Stimulated activated CD4-positive, alpha-beta T cell treated with anti-CD3 and anti-CD28 coated beads, TNF-alpha, amount 100 ng/mL, for 4 hours (primary cell): ENCODE measurements at places on chromosomes 4 and X.

DNA sequence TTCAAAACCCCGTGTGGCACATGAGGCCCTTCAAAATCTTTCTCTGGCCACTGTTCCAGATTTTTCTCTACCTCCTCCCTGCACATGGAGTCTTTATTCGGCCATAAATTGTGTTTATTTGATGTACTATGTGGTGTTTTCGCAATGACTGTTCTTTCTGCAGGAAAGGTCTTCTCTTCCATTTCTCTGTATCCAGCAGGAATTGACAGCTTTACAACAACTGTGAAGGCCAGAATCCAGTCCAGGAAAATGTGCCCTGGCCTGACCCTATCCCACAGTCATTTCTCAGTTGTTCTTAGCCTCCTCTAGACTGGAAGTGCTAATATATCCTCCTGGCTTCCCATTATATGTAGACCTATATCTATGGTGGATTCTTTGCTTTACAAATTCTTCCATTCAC is 191.4 kb downstream of the COL25A1 start:
- DNase-seq: no peak

GRCh38 chr4:30094887-30095286 is 625.3 kb upstream of the PCDH7 start:
- DNase-seq: no peak

DNA sequence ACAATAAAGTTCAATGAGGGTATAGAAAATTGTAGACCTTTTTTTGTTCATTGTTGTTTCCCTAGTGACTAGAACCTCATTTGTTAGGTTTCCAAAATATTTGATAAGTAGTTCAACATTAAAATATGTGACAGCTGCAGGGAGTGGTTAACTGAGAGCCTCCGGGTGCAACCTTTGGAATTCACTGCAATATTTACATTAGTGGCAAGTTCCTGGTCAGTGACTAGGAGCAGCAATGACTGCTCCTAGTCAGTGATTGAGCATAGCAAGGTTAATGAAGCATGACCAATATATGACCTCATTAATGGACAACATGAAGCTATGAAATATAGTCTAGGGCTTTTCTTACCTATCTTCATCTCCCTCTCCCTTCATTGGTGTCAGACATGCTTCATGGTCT is 65.8 kb upstream of the FAM47A start:
- no peak for DNase-seq

- no peak for DNase-seq
Measured at GRCh38 chr4:53640576-53641453, 49.5 kb upstream of the LNX1 start.

GRCh38 chrX:5857232-5857631 is 371.4 kb downstream of the NLGN4X start:
- no peak for DNase-seq

DNA sequence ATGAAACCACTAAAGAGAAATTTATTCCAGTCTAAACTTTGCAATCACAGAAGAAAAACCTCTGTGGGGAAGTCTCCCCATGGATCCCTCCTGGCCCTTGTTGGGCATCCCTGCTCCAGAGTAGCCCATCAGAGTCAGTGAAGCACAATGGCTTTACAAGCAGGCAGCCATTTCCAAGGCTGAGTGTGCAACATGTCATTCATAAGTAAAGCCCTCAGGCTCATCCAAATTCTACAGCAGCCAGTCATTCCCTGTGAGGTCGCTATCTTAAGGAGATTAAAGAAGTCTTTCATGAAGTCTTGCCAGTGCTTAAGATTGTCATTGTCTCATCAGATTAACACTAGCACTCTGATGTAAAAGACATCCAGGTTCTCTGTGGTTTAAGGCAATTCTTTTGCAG is 17.0 kb upstream of the MAPK10 start:
- DNase-seq: no peak

DNA sequence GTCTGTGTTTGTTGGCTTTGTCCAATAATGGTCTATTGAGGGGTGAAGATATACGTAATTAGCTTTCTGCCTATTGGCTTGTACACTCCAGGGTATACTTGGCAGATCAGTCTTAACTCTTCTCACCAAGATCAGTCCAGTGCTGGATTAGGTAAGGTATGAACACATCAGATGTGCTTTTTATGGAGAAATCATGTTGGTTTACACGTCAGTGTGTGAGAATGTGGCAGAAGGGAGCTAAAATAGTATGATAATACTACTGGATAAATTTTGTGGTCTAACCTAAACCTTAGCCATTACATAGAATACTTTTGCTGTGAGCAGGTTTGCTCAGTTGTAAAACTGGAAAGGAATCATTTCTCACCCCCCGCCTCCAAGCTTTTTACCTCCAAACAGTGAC is 4.2 kb downstream of the PDHA1 start:
- no peak for DNase-seq

GRCh38 chr4:101156619-101157310 is 190.6 kb downstream of the PPP3CA start:
- DNase-seq: no peak

DNA sequence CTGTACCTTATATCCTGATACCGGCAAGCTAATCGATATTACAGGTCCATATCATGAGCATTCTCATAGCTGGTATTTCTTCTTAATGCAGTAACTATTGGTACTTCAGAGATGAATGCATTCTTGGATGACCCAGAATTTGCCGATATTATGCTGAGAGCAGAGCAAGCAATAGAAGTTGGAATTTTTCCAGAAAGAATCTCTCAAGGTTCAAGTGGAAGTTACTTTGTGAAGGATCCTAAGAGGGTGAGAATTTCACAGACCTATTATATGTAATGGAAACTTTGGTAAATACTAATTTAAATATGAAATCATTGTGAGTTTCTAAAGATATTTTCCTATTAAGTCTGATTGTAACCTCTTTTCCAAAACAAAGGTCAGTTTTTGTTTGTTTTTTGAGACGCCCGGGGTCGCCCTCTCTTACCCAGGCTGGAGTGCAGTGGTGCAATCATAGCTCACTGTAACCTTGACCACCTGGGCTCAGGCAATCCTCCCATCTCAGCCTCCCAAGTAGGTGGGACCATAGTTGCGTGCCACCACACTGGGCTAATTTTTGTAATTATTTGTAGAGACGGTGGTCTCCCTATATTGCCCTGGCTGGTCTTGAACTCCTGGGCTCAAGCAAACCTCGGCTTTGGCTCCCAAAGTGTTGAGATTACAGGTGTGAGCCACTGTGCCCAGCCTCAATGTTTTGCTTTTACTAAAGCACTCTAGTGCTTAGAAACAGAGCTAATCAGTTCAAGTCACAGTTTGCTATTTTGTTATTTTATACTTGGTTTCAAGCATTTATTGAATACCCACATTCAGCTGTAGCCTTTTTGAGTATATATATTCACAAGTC is 18.6 kb downstream of the PI4K2B start:
- no peak for DNase-seq

DNA sequence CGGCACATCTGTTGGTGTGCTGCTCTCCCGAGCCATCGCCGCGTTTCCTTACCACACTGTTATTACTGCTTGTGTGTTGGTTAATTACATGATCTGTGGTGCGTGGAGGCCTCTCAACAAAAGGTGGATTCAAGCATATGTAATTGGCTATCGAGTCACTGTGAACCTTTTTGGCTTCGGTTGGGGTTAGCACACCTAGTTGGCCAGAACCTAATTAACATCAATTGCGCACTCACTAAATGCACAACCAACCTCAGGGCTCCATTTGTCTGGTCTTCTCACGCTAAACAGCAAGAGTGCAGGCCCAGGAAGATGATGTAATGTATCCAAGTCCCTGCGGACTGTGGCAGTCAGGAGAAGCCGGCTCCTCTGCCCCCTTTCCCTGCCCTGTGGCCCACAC is 17.4 kb downstream of the ENPP6 start:
- DNase-seq: no peak

DNA sequence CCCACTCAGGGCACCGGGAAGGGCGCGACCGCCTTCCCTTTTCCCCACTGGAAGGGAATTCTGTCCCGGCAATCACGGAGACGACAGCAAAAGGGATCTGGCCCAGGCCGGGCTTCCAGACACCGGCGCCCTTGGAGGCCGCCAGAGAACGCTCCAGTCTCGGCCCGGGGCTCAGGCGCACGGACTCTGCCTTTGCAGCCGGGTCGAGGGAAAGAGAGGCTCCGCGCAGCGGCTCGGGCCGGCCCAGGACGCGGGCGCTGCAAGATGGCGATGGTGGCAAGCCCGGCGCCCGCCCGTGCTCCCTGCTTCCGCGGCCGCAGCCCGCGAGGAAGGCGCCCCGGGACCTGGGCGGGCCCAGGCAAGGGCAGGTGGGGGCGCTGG is 1.1 kb downstream of the CTBP1 start:
- DNase-seq: no peak

- no peak for DNase-seq
Measured at GRCh38 chr4:95219109-95219508, 329.7 kb downstream of the UNC5C start.

GRCh38 chrX:53116101-53116500 is 22.2 kb downstream of the KANTR start:
- no peak for DNase-seq
